Activated T-helper 2 cell treated with anti-CD3 and anti-CD28 coated beads, Interferon-gamma antibody, Interleukin-2, Interleukin-4, amounts not matched to agents 10 μg/mL and 5 μg/mL and 100 μg/mL, durations not matched to agents 14 hours and 24 hours and 36 hours (primary cell): ENCODE measurements at places on chromosomes 1 and 21. TPM values are rescaled to one million over a fixed set of nuclear protein-coding genes. Genes with fewer than 3 reads are reported as not detected.

GRCh38 chr1:85818371-85818770 lies 110.1 kb upstream of the ZNHIT6 start:
- no peaks in the 10 kb centered on the region for H3K4me1 ChIP-seq
- no peaks in the 10 kb centered on the region for H3K27me3 ChIP-seq
- no peak overlapping the region for H3K4me3 ChIP-seq
- DNase-seq: no peak

DNA sequence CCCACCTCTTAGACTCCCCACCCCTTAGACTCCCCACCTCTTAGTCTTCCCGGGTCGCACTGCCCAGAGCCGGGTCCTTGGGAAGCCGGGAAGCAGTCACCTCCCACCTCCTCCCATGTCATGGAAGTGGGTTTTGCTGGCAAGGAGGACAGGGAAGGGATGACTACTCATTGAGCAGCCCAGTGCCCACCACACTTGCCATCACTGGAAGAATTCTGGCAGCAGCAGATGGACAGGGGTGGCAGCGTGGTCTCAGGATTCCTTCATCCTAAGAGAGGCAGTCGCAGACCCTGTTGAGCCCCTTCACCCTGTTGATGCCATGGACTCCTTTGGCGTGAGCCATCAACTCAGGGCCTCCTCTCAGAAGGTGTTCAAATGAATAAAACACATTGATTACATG lies 140.8 kb downstream of the PGBD5 start:
- no peak for DNase-seq
- H3K27ac ChIP-seq: no peak overlapping the region
- H3K36me3 ChIP-seq: peaks cover 5% of the 10 kb centered on the region
- H3K27me3 ChIP-seq: no peaks in the 10 kb centered on the region

GRCh38 chr21:26320596-26320995 lies 150.0 kb upstream of the APP start:
- H3K36me3 ChIP-seq: no peaks in the 10 kb centered on the region
- DNase-seq: no peak
- H3K27ac ChIP-seq: no peak overlapping the region

GRCh38 chr1:61518670-61519400 lies 206.1 kb downstream of the TM2D1 start:
- H3K36me3 ChIP-seq: no peaks in the 10 kb centered on the region
- H3K4me3 ChIP-seq: no peak overlapping the region
- H3K4me1 ChIP-seq: no peaks in the 10 kb centered on the region
- peaks cover 15% of the 10 kb centered on the region for H3K27me3 ChIP-seq
- no peak for DNase-seq

DNA sequence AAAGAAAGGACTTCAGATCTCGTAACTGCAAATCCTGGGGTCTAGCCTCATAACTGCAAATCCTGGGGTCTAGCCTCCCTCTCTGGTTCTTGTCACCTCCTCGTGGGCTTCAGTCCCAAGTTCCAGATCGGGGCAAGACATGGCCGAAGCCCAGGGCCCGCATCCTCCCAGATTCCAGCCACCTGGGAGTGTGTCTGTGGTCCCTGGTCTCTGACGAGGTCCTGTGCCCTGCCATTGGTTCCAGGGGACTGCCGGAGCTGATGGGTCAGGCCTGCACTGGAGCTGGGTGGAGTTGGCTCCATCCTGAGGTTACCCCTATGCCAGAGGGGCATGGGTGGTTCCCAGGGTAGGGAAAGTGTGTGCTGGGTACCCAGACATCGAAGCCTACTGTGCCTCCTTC lies 17.7 kb upstream of the C1orf174 start:
- no peak overlapping the region for H3K4me3 ChIP-seq
- H3K36me3 ChIP-seq: no peaks in the 10 kb centered on the region
- H3K27ac ChIP-seq: no peak overlapping the region
- H3K27me3 ChIP-seq: no peaks in the 10 kb centered on the region

GRCh38 chr1:63248216-63248615 lies 74.2 kb upstream of the FOXD3 start:
- H3K4me3 ChIP-seq: no peak overlapping the region
- no peaks in the 10 kb centered on the region for H3K36me3 ChIP-seq
- no peak for DNase-seq
- peaks cover 2% of the 10 kb centered on the region for H3K27me3 ChIP-seq
- no peak overlapping the region for H3K27ac ChIP-seq

GRCh38 chr1:2224170-2224584 lies 3.9 kb upstream of the SKI start:
- peaks cover 4% of the 10 kb centered on the region for H3K27me3 ChIP-seq
- H3K4me1 ChIP-seq: peaks cover 1% of the 10 kb centered on the region
- DNase-seq: no peak
- H3K4me3 ChIP-seq: no peak overlapping the region
- no peak overlapping the region for H3K27ac ChIP-seq

GRCh38 chr1:15089258-15089992 lies 64.1 kb upstream of the TMEM51 start:
- H3K36me3 ChIP-seq: no peaks in the 10 kb centered on the region
- H3K27me3 ChIP-seq: peaks cover 3% of the 10 kb centered on the region
- H3K4me1 ChIP-seq: no peaks in the 10 kb centered on the region

GRCh38 chr1:55140137-55140536 lies 75.0 kb downstream of the USP24 start:
- H3K4me1 ChIP-seq: peaks cover 18% of the 10 kb centered on the region
- no peaks in the 10 kb centered on the region for H3K27me3 ChIP-seq
- no peak for DNase-seq
- H3K27ac ChIP-seq: no peak overlapping the region
- H3K36me3 ChIP-seq: peaks cover 31% of the 10 kb centered on the region

GRCh38 chr1:154777781-154778180 lies 92.3 kb downstream of the KCNN3 start:
- H3K4me3 ChIP-seq: no peak overlapping the region
- H3K27me3 ChIP-seq: no peaks in the 10 kb centered on the region
- H3K4me1 ChIP-seq: peaks cover 8% of the 10 kb centered on the region

- H3K4me3 ChIP-seq: no peak overlapping the region
- H3K27me3 ChIP-seq: no peaks in the 10 kb centered on the region
- no peak overlapping the region for H3K27ac ChIP-seq
- DNase-seq: no peak
- H3K36me3 ChIP-seq: peaks cover 5% of the 10 kb centered on the region
These were observed 79.3 kb downstream of the LHX4 start for GRCh38 chr1:180309338-180309737.

GRCh38 chr1:44406737-44407429 lies 1.8 kb downstream of the RNF220 start:
- no peak overlapping the region for H3K27ac ChIP-seq
- H3K36me3 ChIP-seq: no peaks in the 10 kb centered on the region
- DNase-seq: no peak

DNA sequence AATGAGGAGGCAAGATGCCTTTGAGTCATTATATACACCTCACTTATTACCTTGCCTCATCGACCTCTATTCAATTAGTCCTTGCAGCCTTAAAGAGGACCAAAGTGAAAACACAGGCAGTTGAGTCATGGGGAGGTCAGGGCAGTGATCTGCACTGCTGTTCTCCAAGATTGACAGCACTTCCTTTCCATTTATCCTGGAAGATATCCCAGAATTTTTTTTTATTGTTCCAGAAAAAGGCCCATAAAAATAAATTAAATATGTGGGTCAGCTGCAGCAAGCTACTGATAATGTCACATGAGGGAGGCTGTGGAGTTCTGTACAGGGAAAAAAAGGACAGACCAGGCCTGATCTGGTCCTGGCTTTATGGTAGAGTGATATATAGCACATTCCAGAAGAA lies 33.2 kb upstream of the CDC42BPA start:
- no peaks in the 10 kb centered on the region for H3K36me3 ChIP-seq
- H3K27me3 ChIP-seq: peaks cover 4% of the 10 kb centered on the region
- no peak overlapping the region for H3K27ac ChIP-seq
- H3K4me1 ChIP-seq: no peaks in the 10 kb centered on the region
- H3K4me3 ChIP-seq: no peak overlapping the region

DNA sequence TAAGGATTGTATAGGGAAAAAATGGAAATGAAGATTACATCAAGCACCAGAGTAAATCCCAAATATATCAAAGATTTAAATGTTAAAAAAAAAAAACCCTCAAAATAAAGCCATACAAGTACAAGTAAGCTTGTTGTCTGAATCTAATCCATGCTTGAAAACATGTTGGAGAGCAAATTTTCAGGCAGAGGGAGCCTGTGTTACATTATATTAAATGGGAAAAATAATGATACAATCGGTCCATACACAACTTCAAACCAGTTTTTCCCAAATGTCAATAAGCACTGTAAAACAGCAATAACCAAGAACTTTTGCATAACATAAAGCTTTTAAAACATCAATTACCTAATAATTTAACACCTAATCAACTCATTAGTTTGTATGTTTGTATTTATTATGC lies 949.4 kb upstream of the ADGRL4 start:
- no peaks in the 10 kb centered on the region for H3K4me1 ChIP-seq
- H3K4me3 ChIP-seq: no peak overlapping the region
- H3K27me3 ChIP-seq: no peaks in the 10 kb centered on the region
- H3K27ac ChIP-seq: no peak overlapping the region
- no peaks in the 10 kb centered on the region for H3K36me3 ChIP-seq
- no peak for DNase-seq

- H3K27me3 ChIP-seq: peaks cover 4% of the 10 kb centered on the region
- no peak for DNase-seq
- no peak overlapping the region for H3K4me3 ChIP-seq
- H3K36me3 ChIP-seq: no peaks in the 10 kb centered on the region
- H3K27ac ChIP-seq: no peak overlapping the region
- peaks cover 46% of the 10 kb centered on the region for H3K4me1 ChIP-seq
These were observed 116.4 kb downstream of the TBX19 start for GRCh38 chr1:168396940-168397684.

DNA sequence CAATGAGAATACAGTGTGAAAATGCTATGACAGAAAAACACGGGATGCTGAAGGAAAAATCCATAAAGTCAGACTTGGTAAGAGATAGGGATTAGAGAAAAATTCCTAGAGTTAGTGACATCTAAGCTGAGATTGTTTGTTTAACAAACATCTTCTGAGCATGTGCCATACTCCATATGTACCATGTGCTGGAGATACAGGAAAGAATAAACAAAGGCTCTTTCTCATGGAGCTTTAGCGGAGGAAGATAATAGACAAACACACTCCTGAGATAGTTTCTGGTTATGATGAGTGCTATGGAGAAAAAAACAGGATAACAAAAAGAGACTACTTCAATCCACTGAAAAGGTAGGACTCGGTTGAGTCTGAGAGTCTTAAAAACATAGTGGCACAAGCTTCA lies 22.0 kb upstream of the AIM2 start:
- no peak overlapping the region for H3K27ac ChIP-seq
- no peak for DNase-seq
- H3K4me3 ChIP-seq: no peak overlapping the region
- no peaks in the 10 kb centered on the region for H3K4me1 ChIP-seq
- no peaks in the 10 kb centered on the region for H3K36me3 ChIP-seq

- no peak for DNase-seq
- H3K4me1 ChIP-seq: no peaks in the 10 kb centered on the region
- no peaks in the 10 kb centered on the region for H3K36me3 ChIP-seq
- peaks cover 2% of the 10 kb centered on the region for H3K27me3 ChIP-seq
These were observed 88.8 kb upstream of the ARHGEF16 start for GRCh38 chr1:3365523-3366125.

GRCh38 chr1:20449735-20450311 lies 36.2 kb downstream of the CAMK2N1 start:
- H3K4me1 ChIP-seq: no peaks in the 10 kb centered on the region
- H3K4me3 ChIP-seq: no peak overlapping the region
- no peak overlapping the region for H3K27ac ChIP-seq
- H3K27me3 ChIP-seq: peaks cover 11% of the 10 kb centered on the region
- no peak for DNase-seq
- no peaks in the 10 kb centered on the region for H3K36me3 ChIP-seq

DNA sequence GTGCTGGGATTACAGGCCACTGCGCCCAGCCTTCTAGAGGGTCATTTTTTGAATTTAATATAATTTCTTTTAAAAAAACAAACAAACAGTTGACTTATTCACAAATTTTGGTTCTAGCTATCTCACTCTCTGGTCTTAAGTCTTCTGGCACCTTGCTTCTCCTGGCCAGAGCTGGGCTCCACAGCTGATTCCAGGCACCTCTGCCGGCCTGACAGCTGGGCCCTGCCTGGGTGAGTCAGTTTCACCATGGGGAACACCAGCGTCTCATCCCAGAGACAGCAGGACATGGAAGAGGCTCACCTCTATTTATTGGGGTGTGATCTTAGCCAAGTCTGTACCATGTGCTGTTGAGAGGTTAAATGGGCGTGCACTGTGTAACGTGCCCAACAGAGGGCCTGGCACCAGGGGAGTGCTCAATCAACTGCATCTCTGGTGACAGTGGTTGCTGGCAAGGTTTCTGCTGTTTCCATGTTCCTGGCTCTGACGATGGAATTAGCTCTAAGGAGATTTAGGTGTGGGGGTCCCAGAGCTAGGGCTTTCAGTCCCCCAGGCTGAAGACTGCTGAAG lies 956 bp downstream of the CPLANE2 start:
- peak overlapping the region; percentile 86 for H3K4me3 ChIP-seq
- DNase-seq: peak; percentile 36
- H3K27me3 ChIP-seq: no peaks in the 10 kb centered on the region

DNA sequence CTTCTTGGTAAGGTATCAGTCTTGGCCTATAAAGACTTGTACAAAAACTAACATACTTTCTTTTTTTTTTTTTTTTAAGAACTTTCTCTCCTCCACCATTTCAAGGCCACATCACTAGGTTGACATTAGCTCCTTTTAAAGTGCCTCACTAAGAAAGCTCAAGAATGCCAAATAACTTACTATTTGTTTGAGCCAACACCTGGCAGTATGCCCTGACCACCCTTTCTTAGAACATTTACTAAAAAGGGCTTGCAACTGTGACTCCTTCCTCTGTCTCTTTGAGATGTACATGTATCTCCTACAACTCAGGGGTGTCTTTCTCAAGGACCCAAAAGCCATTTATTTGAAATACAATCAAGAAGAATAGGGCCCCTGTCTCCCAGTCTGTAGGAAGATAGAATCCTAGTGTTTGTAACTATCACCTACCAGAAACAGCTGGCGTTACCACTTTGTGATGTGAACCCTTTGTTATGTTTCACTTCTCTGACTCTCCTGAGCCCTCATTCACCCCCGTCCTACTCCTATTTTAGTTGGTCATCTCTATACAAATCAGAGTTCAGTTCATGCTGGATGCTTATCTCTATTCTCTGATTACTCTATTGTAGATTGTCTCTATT lies 12.2 kb upstream of the SAMD13 start:
- no peak for DNase-seq
- no peaks in the 10 kb centered on the region for H3K4me1 ChIP-seq
- no peak overlapping the region for H3K4me3 ChIP-seq
- peaks cover 8% of the 10 kb centered on the region for H3K27me3 ChIP-seq

Gene RIPPLY3
- 0.21 TPM in 1 of 2 replicates, not detected in the other for total RNA-seq

Gene RABIF
- 13.1 and 15.5 TPM in 2 replicates for total RNA-seq

Gene MR1
- total RNA-seq: 13.8 and 18.2 TPM in 2 replicates

Gene CFAP107
- not detected in 2 replicates for total RNA-seq

Gene FMN2
- not detected in 2 replicates for total RNA-seq

Gene TSPEAR
- total RNA-seq: not detected in 2 replicates

Gene PYHIN1
- total RNA-seq: 7.4 and 10.0 TPM in 2 replicates

Gene LYST
- total RNA-seq: 98.6 and 110 TPM in 2 replicates

Gene FCER1G
- total RNA-seq: 0.60 and 0.71 TPM in 2 replicates

Gene KAZN
- total RNA-seq: 0.68 and 1.2 TPM in 2 replicates

Gene NR1I3
- total RNA-seq: not detected in 2 replicates

Gene CFHR3
- total RNA-seq: not detected in 2 replicates

Gene SLFNL1
- total RNA-seq: 0.14 and 0.18 TPM in 2 replicates

Gene GIPC2
- 0.07 and 0.09 TPM in 2 replicates for total RNA-seq

Gene ATP1B1
- total RNA-seq: 12.6 and 13.5 TPM in 2 replicates
